ENCODE measurements at places on chromosomes 3 and 15. TPM values are rescaled to one million over a fixed set of nuclear protein-coding genes. Genes with fewer than 3 reads are reported as not detected.

DNA sequence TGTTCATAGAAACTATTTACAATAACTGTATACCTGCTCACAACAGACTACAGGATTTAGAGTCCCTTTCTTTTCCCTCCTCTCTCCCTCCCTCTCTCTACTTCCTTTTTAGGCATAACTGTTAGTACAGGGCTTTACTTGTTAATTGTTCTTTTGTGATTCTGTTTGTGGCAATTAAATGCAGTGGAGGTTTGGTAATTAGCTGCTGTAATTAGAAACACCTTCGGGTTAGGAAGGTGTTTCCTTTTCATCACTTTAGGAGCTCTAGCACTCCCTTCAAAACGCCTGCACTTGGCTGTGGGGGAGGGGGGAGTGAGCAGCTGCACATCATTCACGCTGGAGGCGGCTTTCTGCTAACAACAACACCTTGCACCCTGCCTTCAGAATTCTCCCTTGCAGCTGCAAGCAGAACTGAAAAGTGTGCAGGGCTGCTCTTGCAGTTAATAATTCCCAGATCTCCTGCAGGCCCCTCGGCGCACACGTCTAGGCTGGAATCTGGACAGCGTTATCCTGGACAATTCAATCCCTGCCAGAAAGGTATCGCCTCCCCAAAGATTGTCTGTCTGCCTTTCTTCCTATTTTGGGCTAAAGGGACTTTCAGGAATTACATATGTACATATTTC is 242.6 kb upstream of the RGMA start:
- no peak for DNase-seq

The CD200 gene
- 7.9 TPM for total RNA-seq

- no peak for DNase-seq
These were observed 21.3 kb downstream of the SLC35A5 start for GRCh38 chr3:112583105-112583504.

The WWTR1 gene
- 413 TPM for total RNA-seq

GRCh38 chr3:71580636-71581456 is 2.7 kb downstream of the FOXP1 start:
- DNase-seq = peak; percentile 57

- DNase-seq = no peak
These were observed 339.2 kb downstream of the CHL1 start for GRCh38 chr3:535566-536416.

The GOLGA6A gene
- not detected for total RNA-seq

DNA sequence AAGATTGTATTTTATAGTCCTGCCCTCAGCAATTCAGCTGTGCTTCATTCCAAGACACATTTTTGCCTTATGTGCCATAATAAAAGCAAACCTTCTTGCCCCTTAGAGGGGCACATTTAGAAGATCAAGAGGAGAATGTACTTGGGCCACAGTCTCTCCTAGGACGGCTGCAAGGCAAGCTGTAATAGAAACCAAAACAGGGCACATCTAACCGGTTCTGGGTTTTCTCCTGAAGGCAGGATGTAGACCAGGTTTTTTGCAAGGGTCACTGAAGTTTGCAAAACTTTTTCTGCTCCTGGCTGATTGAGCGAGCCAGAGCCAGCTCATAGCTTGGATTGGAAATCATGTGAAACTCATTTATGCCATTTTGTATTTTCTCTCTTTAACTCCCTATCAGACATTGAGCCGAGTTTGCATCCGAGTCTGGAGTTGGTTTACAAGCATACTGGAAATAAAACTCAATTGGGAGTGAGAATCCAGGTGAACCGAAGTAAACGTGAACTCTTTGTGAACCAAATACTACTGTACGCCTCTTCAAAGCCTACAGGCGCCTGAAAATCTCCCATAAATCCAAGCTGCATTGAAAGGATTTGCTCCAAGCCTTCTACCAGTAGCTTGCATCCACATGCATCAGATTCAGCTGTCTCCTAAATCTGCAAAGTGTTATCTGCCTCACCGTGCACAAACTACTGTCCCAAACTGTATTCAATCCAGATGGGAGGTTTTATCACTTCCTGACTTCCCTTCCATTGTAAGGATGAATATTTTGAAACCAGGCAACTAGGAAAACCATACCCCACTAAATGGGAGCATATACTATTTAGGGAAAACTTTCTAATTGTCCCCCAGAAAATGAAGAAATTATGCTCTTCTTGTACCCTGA is 60.9 kb upstream of the TSC22D2 start:
- no peak for DNase-seq

The GRK7 gene
- not detected for total RNA-seq

GRCh38 chr3:67030785-67031740 is 33.0 kb downstream of the KBTBD8 start:
- no peak for DNase-seq

GRCh38 chr3:194049394-194049793 is 86.6 kb upstream of the HES1 start:
- no peak for DNase-seq

- DNase-seq = no peak
These were observed 130.4 kb upstream of the LYSMD4 start for GRCh38 chr15:99863550-99864198.

The FBXW12 gene
- total RNA-seq = not detected

Data from esophagus muscularis mucosa (tissue), 4 donors.